SHP77 treated with DMSO at 0.1 percent for 48 hours (cell line): ENCODE measurements at places on chromosomes 5 and 9.

GRCh38 chr9:76379494-76379893, 14.7 kb downstream of the RFK start:
- peak; percentile 65 for DNase-seq

GRCh38 chr9:109537288-109537687, 39.2 kb upstream of the PTPN3 start:
- DNase-seq = no peak

DNA sequence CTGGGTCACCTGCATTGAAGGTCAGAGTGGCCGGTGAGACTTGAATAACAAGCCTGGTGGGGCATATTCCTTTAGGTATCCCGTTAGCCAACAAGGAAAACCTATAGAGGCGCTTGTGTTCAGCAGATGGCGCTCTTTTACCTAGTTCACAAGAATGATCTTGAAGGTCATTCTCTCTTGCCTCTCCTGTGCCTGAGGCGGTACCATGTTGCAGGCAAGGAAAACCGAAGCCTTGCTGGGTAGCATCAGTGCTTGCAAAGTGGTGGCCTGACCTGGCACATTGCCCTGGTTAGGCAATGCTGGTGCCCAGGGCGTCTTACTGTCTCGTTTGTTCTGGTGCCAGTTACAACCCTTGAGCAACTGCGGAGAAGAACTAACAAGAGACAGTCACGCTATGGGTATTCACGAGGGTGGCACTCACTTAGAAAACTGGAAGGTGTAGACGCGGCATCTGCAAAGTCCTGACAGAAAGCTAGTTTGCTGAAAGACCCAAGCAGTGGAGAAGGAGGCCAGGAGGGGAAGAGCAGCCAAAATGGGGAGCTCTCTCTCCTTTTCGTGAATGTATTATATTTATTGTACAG, 56.7 kb downstream of the AOPEP start:
- DNase-seq = peak; percentile 88

GRCh38 chr9:7691909-7692308, 107.7 kb downstream of the DMAC1 start:
- no peak for DNase-seq

GRCh38 chr5:121292664-121293063, 559.0 kb upstream of the FTMT start:
- DNase-seq = no peak

DNA sequence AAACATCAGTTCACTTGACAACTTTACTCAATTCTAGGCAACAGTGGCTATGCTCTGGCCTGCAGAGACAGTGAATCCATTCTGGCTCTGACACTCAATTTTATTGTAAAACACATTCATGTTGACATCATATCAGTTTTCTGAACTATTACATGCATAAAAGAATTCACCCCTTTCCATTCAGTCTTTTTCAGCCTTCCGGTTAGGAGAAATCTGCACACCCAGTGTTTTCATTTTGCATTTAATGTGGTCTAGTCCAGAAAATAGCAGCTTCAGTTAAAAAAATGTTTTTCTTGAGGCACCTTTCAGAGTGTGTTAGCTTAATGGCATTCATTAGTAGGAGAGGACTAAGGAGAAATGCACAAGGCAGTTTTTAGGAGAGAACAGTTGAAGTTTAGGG, 95.1 kb downstream of the PBX3 start:
- DNase-seq = no peak

- no peak for DNase-seq
Observed at GRCh38 chr5:11174591-11174990, 413.6 kb upstream of the DAP start.

DNA sequence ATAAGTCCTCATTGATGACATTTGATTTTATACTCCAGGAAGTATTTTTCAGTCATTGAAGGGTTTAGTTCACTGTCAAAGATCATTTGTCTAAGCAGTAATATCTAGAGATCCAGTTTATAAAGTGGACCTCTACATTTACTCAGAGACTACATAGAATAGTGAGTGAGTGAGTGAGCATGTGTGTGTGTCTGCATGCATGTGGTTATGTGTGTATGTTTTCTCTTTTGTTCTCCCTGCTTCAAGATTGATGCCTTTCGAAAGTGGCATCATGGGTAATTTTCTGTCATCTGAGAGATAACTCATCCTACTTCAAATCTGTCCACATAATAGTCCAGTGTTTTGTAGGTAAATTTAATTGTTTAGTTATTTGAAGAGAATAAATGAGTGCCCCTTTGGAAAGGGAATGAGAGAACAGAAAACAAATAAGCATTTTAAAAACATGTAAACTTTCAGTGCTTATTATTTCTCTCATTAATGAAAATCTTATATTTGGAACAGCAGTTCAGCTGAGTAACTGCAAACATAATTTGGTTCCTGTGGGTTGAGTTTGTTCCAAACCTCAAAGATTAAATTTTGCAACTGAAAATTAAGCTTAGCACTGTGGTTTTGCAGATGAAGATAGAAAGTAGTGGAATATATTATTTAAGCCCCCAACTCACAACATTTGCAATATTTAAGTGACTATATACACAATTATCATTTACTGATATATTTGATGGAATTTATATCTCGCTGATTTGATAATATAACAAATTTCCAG, 1295.1 kb upstream of the C9orf72 start:
- DNase-seq = no peak

- no peak for DNase-seq
Observed at GRCh38 chr5:137696481-137696880, 39.4 kb downstream of the KLHL3 start.

DNA sequence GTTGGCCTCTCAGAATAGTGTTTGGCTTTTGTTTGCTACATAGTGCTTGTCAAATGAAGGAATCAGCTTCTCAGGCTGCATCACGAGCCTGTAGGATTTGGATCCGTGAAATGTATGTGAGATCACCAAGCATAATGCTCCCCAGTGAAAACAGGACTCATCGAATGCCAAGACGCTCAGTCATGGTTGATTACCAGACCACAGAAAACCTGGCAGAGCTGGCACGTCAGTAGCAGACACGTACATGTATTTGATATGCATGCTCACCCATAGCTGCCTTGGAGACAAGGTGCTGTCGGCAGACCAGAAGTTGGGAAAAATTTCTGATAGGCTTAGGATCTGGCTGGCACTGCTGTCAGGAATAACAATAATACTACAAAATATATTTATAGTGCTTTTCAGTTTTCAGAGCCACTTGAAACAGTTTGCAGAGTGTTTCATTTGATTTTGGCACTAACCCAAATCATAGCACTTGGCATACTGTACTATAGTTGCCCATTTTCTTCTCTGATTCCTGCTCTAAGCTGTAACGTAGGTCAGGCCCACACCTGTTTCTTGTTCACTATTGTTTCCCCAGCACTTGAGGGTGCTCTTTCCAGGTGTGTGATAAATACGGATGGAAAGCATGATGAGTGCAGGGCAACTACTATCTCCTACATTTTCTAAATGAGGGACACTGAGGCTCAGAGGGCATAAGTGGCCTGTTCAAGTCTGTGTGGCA, 226.1 kb downstream of the NR3C1 start:
- DNase-seq = peak; percentile 86

- DNase-seq = no peak
Observed at GRCh38 chr5:132096904-132097303, 23.3 kb downstream of the CSF2 start.

- DNase-seq = no peak
Observed at GRCh38 chr5:163565931-163566608, 60.7 kb downstream of the MAT2B start.

- no peak for DNase-seq
Observed at GRCh38 chr9:109591691-109592090, 93.6 kb upstream of the PTPN3 start.

DNA sequence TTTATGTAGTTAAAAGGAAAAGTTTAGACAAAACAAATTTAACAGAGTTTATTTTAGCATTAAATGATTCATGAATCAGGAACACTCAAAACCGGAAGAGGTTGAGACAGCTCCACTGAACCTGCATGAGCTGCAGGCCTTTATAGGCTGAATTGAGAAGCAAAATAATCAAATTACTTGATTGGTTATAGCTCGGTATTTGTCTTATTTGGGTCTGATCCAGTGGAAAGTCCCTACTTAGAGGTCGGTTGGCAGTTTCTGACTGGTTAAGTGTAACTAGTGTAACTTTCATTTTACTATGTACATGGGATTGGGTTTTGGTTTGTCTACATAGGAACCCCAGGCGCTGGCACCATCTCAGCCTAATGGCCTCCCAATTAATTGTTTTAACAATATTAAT, 74.1 kb upstream of the PIK3R1 start:
- DNase-seq = no peak

DNA sequence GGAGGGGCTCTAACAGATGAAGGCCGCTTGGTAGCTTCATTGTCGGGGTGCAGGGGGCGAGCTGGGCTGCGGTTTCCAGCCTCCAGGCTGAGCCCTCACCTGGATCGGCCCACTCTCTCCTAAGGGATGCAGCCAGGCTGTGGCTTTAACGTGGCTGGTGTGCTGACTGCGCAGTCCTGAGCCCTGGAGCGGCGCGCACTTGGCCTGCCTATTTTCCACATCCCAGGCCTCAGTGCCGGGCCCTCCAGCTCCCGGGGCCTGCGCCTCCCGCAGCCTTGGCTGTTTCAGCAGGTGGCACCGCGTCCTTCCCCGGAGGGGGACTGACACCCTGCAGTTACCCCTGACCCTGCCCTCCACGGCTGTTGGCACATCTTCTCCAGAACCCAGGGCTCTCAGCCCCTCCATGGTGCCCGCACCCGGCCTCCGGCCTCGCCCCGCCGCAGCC, 1.4 kb downstream of the RNU6ATAC start:
- DNase-seq = no peak

DNA sequence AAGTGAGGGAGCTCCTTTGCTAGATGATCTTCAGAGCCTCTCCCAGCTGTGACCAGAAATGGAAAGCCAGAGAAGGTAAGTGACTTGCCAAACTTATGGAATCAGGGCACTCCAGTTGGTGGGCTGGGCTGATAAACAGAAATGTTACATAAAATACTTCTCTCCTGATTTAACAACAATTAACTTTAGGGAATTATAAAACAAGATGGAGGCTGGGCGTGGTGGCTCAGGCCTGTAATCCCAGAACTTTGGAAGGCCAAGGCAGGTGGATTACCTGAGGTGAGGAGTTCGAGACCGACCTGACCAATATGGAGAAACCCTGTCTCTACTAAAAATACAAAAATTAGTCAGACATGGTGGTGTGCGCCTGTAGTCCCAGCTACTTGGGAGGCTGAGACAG, 899 bp upstream of the MED10 start:
- DNase-seq = no peak

- no peak for DNase-seq
Observed at GRCh38 chr9:94650949-94651348, 11.6 kb upstream of the FBP1 start.

- DNase-seq = no peak
Observed at GRCh38 chr5:57386958-57387357, 95.7 kb downstream of the ACTBL2 start.

- no peak for DNase-seq
Observed at GRCh38 chr5:65823204-65823603, 101.2 kb downstream of the NLN start.

GRCh38 chr9:89606049-89606623, 1.3 kb downstream of the GADD45G start:
- no peak for DNase-seq

DNA sequence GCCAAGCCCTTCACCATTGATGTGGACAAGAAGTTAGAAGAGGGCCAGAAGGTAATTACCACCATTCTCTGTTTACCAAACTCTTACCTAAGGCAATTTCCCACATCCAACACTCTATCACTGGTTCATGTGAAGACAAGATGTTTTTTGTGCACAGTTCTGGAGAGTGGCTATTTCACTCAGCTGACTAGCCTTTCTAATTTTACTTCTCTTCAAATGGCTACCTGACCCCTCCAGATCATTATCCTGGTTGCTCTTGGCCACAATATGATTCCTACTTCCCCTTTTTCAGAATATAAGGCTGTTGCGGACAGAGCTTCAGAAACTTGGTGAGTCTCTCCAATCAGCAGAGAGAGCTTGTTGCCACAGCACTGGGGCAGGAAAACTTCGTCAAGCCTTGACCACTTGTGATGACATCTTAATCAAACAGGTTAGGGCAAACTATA, 7.1 kb downstream of the KIF20A start:
- no peak for DNase-seq

GRCh38 chr5:139435676-139436075, 3.6 kb downstream of the DNAJC18 start:
- DNase-seq = no peak

DNA sequence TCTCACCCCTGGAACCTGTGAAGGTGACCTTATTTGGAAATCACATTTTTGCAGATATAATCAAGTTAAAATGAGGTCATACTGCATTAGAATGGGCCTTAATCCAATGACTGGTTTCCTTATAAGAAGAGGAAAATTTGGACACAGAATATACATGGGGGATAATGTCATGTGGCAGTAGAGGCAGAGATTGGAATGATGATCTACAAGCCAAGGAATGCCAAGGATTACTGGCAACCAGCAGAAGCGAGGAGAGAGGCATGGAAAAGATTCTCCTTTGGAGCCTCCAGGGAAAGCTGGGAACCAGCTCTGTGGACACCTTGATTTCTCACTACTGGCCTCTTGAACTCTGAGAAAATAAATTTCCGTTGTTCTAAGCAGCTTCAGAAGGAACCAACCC, 20.2 kb upstream of the CEP78 start:
- DNase-seq = no peak

- no peak for DNase-seq
Observed at GRCh38 chr5:108167174-108167573, 214.7 kb downstream of the FBXL17 start.

GRCh38 chr9:98678244-98678842, 30.4 kb downstream of the GABBR2 start:
- no peak for DNase-seq

DNA sequence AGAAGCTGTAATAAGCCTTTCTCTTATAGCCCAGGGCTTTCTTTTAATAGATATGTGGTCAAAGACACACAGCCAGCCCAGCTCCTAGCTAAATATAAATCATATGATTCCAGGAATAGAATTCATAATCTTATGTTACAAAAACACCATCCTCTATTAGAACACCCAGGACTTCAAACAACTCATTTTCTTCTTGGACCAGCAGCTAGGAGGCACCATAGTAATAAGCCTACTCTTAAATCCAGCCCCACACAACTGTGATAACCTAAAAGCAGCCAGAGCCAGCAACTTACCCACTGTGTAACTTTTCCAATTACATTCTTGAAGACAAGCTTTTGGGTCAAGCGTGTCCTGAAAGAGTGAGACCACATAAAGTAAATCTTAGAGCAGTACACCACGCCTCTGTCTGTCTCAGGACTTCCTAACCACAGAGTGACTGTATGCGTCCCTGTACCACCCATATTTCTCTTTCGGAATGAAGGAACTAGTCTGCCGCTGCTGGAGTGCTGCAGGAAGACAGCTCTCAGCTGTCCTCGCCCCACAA, 223.8 kb downstream of the TLE1 start:
- DNase-seq = no peak

- DNase-seq = no peak
Observed at GRCh38 chr5:133323494-133324457, 272.0 kb downstream of the HSPA4 start.
